ENCODE measurements at places on chromosomes 7 and 10.
A peak's percentile ranks its signal among the peaks of the same experiment; 100 is the strongest.

GRCh38 chr7:1523208-1523607 is 7.3 kb upstream of the MAFK start:
- DNase-seq = no peak

GRCh38 chr7:22296265-22296566 is 60.7 kb downstream of the RAPGEF5 start:
- no peak for DNase-seq

- DNase-seq = no peak
Measured at GRCh38 chr10:3510741-3511140, 274.3 kb downstream of the KLF6 start.

- DNase-seq = no peak
Measured at GRCh38 chr10:130206216-130206737, 70.1 kb downstream of the GLRX3 start.

DNA sequence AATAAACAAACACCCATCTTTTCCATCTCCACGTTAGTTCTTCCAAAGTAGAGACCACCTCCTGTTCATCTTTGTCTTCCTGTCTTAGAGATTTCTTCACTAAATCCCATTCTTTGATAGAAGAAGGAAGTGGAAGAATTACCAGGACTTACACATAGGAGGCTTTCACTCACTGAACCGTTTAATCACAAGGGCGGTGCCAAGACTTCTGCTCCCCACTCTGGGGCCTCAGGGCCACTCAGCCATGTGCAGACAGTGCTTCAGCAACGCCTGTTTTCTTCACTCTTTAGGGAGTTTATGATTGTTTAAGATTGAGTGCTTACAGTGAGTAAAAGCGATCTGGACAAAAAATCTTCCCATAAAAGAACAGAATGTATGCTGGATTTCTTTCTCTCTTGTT is 63.9 kb upstream of the SORCS3 start:
- DNase-seq = no peak

DNA sequence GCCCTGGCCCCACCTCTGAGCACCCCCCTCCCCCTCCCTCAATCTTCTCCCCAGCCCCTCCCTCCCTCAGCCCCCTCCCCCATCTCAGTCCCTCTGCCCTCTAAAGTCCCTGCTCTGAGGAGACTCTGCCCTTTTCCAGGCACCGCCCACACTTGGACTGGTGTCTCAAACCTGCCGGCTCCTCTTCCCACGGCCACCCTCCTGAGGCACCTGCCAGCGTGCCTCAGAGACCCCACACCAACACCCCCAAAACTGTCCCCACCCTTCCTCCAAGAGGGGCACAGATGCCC is 34.6 kb upstream of the HSPB1 start:
- DNase-seq = no peak

- DNase-seq = no peak
Measured at GRCh38 chr7:137778511-137778910, 68.3 kb downstream of the DGKI start.

GRCh38 chr10:65670087-65670486 is 1255.7 kb upstream of the LRRTM3 start:
- no peak for DNase-seq

DNA sequence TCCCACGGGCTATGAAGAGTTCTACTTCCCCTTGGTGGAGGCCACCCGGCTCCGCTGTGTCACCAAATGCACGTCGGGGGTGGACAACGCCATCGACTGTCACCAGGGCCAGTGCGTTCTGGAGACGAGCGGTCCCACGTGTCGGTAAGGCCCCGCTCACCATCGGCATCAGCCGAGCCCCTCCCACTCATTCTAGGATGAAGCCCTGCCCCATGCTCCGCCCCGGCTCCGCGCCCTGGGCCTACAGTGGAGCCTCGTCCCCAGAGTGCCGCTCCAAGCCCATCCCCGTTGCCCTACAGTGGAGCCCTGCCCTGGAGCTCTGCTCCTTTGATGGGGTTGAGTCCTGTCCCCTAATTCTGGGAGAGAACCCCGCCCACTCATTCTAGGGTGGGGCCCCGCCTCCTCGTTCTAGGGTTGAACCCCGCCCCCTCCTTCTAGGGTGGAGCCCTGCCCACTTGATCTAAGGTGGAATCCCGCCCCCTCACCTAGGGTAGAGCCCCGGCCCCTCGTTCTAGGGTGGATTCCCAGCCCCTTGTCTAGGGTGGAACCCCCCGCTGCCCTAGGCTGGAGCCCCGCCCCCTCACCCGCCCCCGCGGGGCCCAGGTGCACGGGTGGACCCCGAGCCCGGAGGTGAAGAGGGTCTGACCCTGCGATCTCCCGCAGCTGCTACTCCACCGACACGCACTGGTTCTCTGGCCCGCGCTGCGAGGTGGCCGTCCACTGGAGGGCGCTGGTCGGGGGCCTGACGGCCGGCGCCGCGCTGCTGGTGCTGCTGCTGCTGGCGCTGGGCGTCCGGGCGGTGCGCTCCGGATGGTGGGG is 3.4 kb upstream of the MUC12 start:
- peak; percentile 89 for DNase-seq

DNA sequence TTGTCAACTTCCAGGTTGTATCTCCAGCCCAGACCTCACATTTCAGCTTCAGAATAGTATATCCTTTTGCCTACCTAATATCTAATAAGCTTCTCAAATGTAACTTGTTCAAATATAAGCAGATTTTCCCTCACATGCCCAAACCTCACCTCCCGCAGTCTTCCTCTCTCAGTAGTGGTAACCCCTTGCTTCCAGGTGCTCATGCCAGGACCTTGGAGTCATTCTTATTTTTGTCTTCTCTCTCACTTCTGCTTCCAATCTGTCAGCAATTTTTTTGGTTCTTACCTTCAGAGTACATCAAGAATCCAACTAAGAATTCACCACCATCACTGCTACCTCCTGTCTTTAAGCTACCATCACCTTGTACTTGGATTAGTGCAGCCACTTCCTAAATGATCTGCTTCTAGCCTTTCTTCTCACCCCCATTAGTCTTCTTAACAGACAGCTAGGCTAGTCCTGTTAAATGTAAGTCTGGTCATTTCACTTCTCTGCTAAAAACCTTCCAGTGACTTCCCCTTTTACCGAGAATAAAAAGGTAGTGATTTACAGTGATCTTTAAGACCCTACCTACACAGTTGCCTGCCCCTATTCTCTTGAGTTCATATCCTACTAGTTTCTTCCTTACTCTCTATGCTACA is 14.0 kb downstream of the ANKIB1 start:
- no peak for DNase-seq

GRCh38 chr7:51481421-51481820 is 164.8 kb upstream of the COBL start:
- no peak for DNase-seq

GRCh38 chr10:44263771-44264170 is 121.1 kb downstream of the CXCL12 start:
- no peak for DNase-seq

DNA sequence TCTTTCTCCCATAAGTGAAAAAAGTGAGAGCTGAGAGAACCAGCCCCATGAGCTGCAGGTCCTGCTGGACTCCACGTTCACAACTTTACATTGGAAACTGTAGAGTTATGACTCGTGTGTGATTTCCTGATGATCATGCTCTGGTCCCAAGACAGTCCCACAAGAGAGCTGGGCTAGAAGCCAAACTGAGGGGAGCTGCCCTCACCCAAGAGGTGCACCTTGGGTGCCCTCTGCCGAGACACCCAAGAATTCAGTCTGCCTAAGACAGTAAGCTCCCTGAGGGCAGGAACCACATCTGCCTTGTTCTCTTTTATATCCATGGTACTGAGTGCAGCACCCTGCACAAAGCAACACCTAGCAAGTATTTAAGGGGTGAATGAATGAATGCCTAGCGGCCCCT is 112.8 kb upstream of the SFMBT2 start:
- no peak for DNase-seq

GRCh38 chr10:112713411-112713810 is 236.6 kb upstream of the TCF7L2 start:
- DNase-seq = no peak

DNA sequence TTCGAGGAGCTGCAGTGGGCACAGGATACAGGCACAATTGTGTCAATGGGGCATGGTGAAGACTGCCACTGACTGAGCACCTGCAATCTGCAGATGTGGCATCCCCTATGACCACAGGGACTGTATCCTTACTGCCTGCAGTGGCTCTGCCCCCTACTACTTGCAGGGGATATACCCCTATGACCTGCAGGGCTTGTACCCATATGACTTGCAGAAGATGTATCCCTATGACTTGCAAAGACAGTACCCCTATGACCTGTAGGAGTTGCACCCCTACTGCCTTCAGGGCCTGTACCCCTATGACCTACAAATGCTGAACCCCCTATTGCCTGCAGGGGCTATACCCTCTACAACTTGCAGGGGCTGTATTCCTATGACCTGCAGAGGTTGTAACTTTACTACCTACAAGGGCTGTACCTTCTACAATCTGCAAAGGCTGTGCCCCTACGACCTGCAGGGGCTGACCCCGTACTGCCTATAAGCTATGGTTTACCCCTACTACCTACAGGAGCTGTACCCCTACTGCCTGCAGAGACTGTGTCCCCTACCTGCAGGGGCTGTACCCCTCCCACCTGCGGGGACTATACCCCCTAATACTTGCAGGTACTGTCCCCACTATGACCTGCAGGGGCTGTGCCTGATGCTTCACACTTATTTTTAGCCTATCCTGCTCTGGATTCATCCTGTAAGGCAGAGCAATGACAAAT is 65.9 kb upstream of the ADAM12 start:
- no peak for DNase-seq

- DNase-seq = peak; percentile 51
Measured at GRCh38 chr7:127792528-127793342, 140.7 kb downstream of the SND1 start.

- no peak for DNase-seq
Measured at GRCh38 chr7:24297362-24297761, 13.4 kb downstream of the NPY start.

GRCh38 chr7:124033807-124034753 is 1.2 kb upstream of the TMEM229A start:
- DNase-seq = no peak

DNA sequence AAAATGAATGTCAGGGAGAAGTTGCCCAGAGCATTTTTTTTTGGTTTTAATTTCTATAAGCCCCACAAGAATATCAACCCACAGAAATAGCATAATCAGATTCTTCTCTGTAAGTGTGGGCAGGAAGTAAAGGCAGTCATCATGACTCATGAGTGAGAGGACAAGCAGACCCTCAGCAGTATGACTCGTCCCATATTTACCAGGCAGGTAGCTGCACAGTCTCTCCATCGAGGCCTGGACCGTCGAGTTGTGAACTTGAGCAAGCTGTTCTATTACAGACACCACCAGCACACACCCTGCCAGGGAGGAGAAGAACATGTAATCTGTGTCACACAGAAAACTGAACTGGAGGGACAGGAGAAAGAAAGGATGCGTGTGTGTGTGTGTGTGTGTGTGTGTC is 37.8 kb downstream of the AOAH start:
- DNase-seq = peak; percentile 29

DNA sequence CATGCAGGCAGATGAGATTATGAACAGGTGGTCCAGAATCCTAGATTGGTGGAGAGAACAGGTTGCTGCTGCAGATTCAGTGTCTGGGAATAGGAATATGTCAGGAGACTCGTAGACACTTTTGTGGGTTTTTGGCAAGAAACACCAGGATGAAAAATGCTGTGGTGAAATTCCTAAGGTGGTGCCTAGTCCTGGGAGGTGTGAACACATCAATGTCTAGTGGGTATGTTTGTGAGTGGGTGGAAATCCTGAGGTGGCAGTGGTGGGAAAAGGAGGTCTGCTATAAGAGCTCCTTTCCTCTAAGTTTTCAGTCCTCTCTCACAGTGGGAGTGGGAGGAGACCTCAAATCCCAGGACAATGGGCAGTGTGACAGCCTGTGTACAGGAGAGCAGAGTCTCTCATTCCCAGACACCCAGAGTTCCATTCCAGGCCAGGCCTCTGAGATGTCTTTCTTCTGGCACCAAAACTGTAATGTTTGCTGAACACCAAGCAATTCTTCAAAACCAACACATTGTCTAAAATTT is 5.1 kb downstream of the ERV3-1 start:
- DNase-seq = no peak

DNA sequence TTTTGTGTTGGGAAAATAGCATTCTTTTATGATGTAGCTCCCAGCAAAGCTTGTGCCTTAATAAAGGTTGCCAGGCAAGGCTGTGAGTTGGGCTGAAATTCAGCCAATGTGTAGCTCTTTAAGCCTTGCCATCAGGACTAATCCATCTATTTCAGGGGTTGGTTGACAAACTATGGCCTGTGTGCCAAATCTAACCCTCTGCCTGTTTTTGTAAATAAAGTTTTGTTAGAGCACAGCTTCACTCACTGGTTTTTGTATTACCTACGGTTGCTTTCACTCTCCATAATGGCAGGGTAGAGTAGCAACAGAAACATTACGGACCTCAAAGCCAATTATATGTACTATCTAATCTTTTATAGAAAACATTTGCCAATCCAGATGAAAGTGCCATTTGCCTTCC is 638.1 kb upstream of the POT1 start:
- no peak for DNase-seq

GRCh38 chr10:103576862-103577261 is 83.4 kb downstream of the NEURL1 start:
- no peak for DNase-seq

DNA sequence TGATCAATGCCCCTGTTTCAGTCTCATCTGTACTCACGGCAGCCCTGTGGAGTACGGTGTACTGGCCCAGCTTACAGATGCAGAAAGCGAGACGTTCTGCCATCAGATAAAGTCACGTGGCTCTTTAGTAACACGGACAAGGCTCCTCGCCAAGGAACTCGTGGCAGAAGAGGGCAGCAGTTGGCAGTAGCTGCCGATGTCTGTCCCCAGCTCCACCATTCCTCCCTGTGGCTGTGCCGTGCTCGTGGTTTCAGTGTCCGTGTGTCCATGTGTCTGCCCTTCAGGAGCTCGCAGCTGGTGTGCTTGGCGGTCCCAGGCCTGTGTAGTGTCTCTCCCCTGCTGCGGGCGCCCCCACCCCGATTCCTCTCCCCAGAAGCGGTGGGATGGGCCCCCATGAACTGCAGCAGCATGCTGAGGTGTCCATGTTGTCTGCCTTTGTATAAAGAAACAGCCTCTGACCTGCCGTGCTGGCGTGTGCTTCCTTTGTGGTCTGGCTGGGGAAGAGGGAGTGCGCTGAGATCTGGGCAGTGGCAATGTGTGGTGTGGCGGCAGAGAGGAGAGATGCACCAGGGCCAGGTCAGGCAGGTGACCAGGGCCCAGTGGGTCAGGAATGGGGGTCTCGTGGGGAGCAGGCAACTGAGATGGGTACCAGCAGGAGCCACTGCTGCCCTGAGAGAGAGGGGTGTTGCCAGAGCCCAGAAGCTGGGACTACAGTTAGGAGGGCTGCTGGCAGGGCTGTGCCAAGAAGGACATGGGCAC is 9.8 kb downstream of the RHBDD2 start:
- DNase-seq = no peak

GRCh38 chr7:30843741-30844482 is 67.7 kb upstream of the AQP1 start:
- DNase-seq = no peak
